ENCODE measurements at places on chromosomes 2 and 18. TPM values are rescaled to one million over a fixed set of nuclear protein-coding genes. Genes with fewer than 3 reads are reported as not detected.

UGT1A6 gene
- 4.4 TPM for total RNA-seq

NTSR2 gene
- not detected for total RNA-seq

CGREF1 gene
- total RNA-seq: 1.3 TPM

RPRM gene
- total RNA-seq: not detected

SLC23A3 gene
- 4.7 TPM for total RNA-seq

DRC1 gene
- not detected for total RNA-seq

IL36G gene
- 0.69 TPM for total RNA-seq

ACAA2 gene
- total RNA-seq: 276 TPM

IL36RN gene
- total RNA-seq: not detected

KCNJ13 gene
- not detected for total RNA-seq

GRCh38 chr2:101096619-101097142, 54.5 kb downstream of the TBC1D8 start:
- DNase-seq: no peak

DNA sequence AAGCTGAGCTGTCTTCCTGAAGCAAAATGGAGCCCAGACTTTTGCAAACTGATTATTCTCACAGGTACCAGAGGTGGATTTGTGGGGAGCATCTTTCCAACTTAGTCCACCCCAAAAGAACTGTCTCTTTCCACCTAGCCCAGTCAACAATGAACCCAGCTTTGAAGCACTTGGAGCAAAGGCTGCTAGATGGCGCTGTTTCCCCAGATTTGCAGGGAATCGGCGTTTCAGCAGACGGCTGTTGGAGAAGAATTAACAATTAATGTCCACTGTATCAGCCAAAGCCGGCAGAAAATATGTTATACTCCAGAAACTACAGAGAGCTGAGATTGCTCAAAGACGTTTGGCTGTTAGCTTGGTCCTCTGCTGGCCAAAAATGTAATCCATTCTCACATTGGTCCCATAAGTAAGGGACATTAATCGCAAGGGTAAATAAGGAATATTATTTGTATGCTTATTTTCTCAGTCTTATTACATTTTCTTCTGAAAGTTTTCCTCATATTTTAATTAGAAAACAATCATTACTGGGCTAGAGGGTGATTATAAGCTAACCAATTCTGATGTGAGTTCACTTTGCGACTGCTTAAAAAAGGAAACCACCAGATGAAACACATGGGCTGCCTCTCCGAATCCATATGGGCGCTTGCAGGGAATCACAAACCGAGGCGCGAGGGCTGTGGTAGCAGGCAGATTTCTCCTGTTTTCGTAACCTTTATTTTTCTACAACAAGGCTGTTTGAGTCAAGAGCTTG, 423.8 kb upstream of the MEX3C start:
- DNase-seq: peak; percentile 28

DNA sequence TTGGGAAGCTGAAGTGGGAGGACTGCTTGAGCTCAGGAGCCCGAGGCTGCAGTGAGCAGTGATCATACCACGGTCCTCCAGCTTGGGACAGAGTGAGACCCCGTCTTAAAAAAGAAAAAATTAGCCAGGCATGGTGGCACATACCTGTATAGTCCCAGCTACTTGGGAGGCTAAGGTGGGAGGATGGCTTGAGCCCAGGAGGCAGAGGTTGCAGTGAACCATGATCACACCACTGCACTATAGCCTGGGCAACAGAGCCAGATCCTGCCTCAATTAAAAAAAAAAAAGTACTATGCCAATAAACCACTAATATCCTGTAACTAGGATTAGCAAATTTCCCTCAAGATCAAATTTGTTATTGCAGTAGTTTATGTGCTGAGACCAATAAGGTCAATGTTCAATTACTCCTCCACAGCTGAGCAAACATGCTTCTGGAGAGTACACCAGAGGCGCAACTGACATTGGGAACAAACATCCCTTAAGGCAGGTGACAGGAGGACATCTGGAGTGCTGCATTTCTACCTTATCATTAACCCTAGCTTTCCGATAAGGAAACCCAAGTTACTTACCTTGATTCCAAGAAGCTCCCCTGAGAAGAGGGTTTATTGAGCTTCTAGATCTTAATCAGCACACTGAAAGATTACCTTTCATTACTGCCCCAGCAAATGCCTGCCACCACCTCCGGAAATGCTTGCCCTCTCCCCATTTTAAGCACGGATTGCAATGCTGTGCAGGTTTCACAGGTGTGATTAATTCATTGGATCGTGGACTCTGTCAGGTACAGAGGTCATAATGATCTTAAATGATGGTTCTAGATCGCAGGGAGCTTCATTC, 26.2 kb downstream of the MGAT4A start:
- peak; percentile 75 for DNase-seq

DNA sequence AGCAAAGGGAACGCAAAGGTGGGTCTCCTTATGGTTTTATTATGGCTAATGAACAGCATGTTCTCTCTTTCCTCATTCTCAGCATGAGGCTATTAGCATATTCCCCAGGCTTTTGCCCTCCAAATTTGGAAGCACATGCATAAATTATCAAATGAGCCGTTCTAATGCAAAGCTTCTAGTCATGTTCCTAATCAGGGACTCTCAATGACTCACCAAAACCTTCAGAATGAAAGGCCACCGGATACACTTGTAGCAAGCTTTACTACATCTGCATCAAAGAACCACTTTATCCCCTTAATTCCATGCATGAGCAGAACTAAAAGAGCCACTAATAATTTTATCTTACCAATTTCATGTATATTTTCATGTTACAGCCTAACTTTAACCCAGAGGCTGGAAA, 310.5 kb downstream of the LRATD1 start:
- no peak for DNase-seq

DNA sequence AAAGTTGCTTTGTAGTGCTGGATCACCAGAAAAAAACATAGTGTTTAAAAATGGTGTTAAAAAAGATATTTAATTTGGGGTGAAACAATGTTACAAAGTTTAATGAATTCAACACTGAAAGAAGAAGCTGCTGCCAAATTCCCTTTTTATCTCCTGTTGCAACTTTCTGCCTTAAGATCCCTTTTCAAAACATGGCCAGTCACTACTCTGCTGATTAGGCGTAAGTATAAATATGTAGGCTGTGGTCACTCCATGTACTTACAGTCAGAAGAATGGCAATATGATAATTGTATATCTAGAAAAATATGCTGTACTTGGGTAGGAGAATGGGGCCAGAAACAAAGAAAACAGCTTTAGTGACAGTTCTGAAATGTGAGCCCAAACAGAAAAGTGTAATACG, 123.5 kb upstream of the ZBTB14 start:
- no peak for DNase-seq

- DNase-seq: no peak
Observed at GRCh38 chr2:198712485-198712884, 745.3 kb downstream of the SATB2 start.

DNA sequence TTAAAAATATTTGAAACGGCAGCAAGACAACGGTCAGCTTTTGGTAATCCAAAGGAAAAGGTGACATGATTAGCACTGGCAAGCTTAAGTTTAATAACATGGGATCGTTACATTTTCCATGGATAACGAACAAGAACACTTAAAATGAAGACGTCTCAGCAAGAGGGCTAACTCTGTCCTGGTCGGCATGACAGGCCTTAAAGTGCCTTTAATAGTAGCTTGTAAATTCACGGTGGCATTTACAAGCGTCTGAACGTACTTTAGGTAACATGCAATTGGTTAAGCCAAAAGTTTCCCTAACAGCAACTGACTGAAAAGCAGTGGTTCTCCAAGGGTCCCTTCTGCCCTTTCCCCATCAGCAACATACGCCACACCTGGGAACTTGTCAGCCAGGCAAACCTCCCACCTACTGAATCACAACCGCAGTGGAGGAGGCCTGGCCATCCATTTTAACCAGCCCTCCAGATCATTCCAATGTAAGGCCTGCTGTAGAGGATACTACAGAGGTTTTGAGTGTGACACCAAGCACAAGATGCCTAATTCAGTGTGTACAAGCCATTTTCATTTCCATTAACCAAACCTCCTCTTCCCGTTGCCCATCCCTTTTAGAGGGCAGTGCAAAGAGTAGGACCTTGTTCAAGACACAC, 4.4 kb downstream of the TGFA start:
- DNase-seq: no peak

DNA sequence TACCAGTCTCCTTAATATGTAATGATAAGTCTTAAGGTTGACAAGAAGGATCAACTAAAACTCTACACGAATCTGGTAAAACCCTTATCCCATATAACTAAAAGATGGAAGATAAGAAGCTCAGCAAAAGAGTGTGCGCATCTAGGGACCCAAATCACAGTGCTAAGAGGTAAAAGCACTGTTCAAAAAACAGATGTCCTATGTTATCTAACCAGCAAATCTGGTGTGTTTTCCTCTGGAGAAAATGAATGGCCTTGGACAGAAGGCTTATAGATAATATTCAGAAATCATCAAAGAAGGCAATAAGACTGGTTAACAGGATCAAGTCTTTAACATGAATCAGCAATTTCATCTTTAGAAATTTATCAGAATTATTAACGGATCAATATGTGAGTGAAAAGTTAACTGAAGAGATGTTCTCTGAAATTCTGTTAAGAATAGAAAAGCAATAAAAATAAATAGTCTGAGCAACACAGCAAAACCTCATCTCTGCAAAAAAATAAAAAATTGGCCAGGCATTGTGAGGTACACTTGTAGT, 47.1 kb downstream of the RPRD1A start:
- no peak for DNase-seq

- DNase-seq: no peak
Observed at GRCh38 chr18:58505181-58505580, 123.7 kb downstream of the ALPK2 start.

- no peak for DNase-seq
Observed at GRCh38 chr2:231573096-231573495, 19.6 kb upstream of the TEX44 start.

DNA sequence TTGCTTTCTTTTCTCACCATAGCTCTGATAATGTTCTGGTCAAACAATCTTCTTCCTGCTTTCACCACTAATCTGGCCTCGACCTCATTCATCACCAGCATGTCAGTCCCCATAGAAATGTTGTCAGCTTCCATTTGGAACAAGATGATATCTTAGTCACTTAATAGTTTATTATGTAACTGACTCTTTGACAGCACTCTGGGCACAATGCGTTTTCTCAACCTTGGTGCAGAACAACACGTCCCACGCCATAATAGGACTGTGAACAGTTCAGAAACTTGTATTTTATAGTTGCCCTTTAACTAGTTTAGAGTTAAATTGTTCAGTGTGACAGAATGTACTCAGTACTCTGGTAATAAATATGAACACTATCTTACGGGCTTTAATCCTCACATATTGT, 106.0 kb downstream of the MC4R start:
- DNase-seq: no peak

GRCh38 chr18:37254236-37254754, 311.3 kb downstream of the CELF4 start:
- no peak for DNase-seq

DNA sequence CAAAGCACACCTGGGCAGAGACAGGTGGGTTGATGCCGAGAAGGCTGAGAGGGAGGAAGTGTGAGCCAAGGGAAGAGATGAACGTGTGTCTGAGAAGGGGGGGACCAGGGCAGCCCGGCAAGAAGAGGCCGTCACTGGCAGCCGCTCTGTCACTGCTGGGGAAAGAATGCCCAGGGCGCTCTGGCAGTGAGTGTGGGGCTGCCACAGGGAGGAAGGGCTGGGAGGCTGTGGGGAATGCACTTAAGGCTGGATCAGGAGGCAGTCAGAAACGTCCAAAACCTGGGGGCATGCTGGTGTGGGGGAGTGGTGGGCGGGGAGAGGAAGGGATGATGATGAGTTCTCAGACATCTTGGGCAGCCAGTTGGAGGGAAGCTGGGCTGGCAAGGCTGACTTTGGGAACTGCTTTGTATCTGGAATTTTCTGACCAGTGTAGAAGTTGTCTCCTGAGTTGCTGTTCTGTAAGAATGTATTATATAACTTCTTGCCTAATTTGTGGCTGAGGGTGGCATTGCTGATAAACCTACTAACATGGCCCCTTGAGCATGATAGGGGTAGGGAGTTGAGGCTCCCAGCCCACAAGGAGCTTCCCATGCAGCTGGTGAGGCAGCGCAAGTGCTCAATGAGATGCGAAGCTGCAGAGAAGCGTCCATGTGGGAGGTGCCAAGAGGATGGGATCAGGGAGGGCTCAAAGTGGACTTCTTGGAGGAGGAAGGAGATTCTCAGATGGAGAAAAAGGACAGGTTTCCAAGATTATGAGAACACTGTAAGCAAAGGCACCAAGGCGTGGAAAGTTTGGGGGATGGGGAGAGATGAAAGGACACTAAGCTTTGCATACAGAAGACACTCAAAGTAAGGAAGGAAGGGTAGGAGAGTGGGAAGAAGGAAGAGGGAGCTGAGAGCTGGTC, 185.1 kb upstream of the HAAO start:
- DNase-seq: no peak

- DNase-seq: no peak
Observed at GRCh38 chr2:196200557-196200956, 29.2 kb upstream of the STK17B start.

DNA sequence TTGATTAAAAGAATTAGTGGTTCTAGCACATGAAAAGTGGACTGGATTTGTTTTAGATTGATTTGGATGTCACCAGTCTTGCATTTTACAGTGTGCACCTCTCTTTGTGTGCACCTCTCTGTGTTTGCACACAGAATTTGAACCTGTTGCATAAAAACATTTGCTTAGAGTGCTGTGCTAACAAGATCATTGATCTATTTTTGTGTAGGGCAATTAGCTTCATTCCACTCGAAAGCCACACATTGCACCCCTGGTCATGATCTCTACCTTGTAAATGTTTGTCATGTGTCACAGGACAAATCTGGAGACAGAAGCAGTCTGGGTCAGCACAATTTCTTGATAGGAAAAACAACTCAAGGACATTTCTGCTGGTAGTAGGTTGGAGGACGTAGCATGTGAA, 258.7 kb upstream of the LINC00305 start:
- no peak for DNase-seq

- no peak for DNase-seq
Observed at GRCh38 chr18:66999003-66999402, 395.1 kb upstream of the CDH19 start.

DNA sequence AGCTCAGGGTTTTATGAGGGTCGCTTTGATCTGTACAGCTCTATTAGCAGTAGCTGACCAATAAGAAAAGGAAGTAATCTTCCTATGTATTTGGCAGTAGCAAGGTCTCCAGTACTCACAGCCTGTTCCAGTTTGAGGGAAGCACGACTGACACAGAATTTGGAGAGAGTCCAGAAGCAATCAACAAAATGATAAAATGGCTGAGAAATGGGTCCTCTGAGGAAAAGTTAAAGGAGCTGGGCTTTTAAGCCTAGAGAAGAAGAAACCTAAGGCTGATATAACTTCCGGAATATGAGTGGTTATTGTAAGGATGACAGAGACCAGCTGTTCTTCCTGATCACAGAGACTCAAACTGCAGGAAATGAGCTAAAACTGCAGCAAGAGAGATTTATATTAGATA, 382.8 kb downstream of the GPD2 start:
- no peak for DNase-seq

- DNase-seq: no peak
Observed at GRCh38 chr18:8785855-8786482, 80.6 kb downstream of the MTCL1 start.
